NCI-H1417 treated with DMSO at 0.1 percent for 48 hours (cell line): ENCODE measurements at places on chromosomes 11 and 22.

DNA sequence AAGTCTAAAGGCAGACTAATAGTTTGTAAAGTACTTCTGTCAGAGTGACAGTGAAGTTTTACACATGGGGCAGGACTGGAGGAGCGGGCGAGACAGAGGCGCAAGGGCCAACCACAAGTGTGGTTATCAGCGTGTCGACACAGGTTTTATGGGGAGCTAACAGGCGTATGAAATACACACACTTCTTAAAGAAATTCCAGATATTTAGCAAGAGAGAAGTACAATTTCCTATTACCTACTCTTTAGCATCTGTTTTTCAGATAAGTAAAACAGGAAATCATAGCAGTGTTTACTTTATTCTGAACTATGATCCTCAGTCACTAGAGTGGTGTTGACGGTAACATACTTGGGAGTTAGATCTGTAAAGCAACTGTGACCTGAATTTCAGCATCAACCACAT, 22.5 kb downstream of the VSIG10L2 start:
- no peak for DNase-seq

DNA sequence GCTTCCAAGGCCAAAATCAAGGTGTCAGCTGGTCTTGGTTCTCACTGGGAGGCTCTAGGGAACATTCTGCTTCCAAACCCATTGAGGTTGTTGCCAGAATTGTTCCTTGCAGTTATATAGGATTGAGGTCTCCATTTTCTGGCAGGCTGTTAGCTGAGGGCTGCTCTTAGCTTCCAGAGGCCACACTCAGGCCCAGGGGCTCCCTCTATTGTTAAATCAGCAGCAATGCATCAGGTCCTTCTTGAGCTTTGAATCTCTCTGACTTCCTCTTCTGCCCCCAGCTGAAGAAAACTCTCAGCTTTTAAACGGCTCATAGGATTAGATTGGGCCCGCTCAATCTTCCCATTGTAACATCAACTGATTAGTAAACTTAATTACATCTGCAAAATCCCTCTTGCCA, 39.3 kb upstream of the BSX start:
- no peak for DNase-seq

GRCh38 chr22:43001271-43002201, 13.4 kb downstream of the PACSIN2 start:
- no peak for DNase-seq

- no peak for DNase-seq
Observed at GRCh38 chr11:113533425-113533698, 58.2 kb upstream of the DRD2 start.

- DNase-seq = no peak
Observed at GRCh38 chr11:131622193-131622592, 251.8 kb downstream of the NTM start.

- DNase-seq = no peak
Observed at GRCh38 chr11:123330948-123331347, 99.1 kb upstream of the GRAMD1B start.

DNA sequence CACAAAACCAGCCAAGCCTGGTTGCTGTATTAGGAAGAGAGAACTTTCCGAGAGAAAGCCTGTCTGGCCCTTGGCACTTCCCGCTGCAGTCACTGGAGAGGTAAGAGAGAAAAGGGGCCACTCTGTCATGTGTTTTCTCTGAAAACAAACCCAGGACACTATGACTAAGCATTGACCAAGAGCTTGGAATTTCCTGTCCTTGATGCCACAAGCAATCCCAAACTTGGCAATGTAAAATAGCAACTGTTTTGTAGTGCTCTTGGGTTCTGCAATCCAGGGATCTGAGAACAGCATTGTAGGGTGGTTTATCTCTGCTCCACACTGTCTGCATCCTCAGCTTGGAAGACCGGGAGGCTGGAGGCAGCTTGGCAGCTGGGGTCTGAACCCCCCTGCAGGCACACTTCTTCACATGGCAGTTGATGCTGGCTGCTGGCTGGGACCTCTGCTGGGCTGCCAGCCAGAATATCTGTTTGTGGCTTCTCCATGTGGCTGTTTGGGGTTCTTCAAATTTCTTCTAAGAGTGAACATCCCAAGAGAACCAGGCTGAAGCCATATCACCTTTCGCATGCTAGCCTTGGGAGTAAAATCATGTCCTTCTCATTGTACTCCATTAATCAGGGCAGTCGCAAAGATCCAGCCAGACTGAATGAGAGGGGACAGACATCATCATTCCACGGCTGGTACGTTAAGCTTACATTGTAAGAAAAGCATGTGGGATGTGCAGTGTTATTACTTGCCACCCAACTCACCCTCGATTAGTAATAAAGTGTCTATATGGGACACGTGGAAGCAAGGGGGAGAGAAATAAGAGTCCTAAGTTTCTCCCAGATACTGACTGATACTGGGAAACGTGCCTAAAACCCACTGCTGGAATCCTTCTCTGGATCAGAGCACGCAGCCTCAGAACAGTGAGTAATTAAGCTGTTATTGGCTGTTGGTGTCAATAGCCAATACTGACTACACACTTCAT, 537.4 kb upstream of the B3GAT1 start:
- DNase-seq = no peak

DNA sequence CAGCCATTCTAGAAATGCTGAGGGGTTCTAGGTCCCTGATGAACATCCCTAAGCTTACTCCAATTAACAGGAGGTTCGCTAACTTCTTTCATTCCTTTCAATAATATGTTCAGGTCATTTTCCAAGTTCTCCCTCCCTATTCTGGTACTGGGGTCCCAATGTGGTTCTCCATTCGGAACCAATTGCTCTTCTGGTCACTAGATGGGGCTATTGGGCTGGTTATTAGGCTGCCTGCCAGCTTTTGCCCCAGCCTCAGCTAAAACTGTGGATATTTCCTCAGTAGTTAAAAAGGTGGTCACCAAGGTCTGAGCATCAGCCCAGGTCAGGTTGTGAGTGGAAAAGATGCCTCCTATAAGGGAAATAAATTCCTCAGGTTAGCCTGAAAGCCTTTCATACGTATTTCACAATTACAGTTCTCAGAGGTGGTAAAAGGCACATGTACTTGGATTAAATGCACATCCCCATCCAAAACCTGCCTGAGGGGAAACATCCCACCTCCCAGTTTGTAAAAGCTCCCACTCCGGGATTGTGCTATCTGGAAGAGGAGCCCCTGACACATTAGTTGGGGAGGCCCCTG, 161.1 kb upstream of the CCDC179 start:
- no peak for DNase-seq

DNA sequence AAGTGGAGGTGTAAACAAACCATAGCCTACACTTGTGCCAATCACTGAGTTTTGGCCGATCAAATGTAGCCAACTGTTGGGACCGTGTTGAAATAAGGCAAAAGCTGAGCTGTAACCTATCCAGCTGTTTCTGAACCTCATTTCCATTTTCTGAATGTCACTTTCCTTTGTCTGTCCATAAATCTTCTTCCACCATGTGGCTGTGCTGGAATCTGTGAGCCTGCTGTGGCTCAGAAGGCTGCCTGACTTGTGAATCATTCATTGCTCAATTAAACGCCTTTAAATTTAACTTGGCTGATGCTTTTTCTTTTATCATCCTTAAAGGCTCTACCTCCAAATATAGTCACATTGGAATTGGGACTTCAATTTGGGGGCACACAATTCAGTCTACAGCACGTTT, 203.1 kb upstream of the MPPED2 start:
- DNase-seq = no peak

GRCh38 chr11:68370211-68371111, 58.1 kb downstream of the LRP5 start:
- no peak for DNase-seq

DNA sequence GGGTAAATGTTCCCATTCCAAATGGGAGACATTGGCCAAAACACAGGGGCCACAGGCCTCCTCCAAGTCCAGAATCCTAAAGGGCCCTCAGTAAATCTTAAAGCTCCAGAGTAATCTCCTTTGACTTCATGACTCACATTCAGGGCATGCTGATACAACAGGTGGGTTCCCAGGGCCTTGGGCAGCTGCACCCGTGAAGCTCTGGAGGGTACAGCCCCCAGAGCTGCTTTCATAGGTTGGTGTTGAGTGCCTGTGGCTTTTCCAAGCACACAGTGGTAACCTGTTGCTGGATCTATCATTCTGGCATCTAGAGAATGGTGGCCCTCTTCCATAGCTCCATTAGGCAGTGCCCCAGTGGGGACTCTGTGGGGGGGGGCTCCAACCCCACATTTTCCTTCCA, 54.0 kb downstream of the NELL1 start:
- no peak for DNase-seq

DNA sequence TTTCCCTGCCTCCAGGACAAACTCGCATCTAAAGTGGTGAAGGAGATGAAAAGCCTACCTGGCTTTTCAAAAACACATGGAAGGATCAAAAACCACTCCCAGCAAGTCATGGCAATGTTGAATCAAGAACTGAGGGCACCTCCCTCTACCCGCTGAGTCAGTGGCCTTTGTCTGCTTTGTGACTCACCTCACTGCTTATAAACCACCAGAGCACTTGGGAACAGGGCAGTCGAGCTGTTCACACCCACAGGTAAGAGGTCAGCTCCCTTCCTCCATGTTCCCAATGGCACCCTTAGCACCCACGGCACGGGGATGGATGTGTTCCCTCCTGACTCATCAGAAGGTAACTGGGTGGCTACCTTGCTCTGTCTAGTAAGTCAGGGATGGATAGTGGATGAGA, 21.7 kb downstream of the TENM4 start:
- no peak for DNase-seq

DNA sequence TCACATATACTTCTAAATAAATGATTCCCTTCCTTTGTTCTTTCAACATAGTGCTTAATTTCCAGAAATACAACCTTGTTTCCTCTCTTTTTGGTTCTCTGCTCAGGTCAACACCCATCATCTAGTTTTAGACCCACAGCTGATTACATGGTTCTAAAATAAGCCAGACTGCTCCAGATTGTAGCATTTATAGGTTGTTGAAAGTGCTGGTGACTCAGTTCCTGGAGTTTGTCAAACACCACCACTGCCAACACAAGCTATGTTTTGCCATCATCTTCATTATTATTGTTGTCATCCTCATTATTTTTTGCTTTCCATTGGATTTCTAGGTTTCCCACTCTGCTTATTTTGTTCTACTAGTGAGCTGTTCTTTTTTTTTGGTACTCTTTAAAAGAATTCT, 22.3 kb upstream of the MMP20 start:
- no peak for DNase-seq

- DNase-seq = no peak
Observed at GRCh38 chr22:24894998-24895397, 51.5 kb downstream of the LHFPL7 start.

GRCh38 chr22:50308986-50309600, 1.6 kb upstream of the PLXNB2 start:
- no peak for DNase-seq

DNA sequence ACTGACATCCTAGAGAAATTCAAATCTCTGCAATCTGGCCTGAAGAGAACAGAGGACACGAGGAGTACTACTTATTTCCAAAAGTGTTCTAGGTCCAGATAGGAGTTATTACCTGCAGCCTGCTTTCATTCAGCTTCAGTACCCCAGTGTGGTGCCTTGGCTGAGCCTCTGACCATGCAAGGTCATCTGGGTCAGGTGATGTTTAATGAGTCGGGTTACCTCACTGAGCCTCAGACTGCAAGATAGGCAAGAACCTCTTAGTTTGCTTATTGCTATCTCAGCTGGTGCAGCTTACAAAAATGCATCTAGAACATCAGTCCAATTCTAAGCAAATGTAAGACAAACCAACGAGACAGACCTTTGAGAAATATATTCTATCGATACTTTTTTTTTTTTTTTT, 9.5 kb upstream of the NF2 start:
- DNase-seq = no peak

- no peak for DNase-seq
Observed at GRCh38 chr22:20395907-20396287, 1.9 kb downstream of the ZNF74 start.

DNA sequence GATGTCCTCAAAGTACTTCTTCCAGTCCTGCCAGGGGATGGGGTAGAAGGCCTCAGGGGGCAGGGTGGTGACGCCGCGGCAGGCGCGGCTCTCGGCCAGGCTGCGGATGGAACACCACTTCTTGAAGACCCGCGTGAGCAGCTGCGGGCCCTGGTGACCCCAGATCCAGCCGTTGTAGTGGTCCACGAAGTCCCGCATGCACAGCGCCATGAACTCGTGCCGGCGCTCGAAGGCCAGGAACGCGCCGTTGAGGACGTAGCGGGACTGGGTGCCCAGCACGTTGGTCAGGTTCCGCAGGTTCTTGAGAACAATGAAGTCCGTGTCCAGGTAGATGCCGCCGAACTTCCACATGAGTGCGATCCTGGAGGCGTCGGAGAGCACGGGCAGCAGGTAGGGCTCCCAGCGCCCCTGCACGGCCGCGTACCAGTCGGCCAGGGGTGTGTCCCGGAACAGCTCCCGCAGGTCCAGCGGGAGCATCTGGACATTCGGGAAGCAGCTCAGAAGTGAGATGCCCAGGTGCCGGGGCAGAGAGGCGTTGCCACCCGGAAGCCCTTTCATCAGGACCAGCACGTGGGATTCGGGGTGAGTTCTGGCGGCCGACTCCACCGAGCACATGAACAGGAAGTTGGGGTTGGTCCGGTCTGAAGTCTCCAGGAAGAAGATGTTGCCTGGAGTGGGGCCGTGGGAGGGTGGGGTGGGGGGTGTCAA, 27.5 kb downstream of the A4GALT start:
- no peak for DNase-seq

- DNase-seq = no peak
Observed at GRCh38 chr11:93038521-93038920, 69.1 kb downstream of the MTNR1B start.

- no peak for DNase-seq
Observed at GRCh38 chr11:120882175-120882574, 141.7 kb upstream of the TBCEL start.

DNA sequence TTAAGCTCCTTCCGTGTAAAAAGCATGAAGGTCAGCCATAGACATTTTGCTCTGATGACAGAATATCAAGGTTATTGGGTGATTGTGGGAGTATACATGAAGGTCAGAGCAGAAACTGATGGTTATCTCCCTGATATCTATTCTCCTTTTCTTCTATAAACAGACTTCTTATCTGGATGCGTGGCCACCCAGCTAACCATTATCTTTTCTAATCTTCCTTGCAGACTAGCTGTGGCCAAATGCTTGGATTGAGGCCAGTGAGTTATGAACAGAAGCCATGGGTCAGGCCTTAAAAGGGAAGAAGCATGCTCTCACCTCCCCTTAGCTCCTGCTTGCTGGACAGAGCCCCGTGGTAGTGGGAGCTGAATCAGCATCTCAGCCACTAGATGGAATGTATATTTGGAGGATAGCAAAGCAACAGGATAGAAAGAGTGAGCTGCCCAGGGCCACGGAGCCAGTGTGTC, 31.3 kb upstream of the LRRC55 start:
- DNase-seq = no peak

DNA sequence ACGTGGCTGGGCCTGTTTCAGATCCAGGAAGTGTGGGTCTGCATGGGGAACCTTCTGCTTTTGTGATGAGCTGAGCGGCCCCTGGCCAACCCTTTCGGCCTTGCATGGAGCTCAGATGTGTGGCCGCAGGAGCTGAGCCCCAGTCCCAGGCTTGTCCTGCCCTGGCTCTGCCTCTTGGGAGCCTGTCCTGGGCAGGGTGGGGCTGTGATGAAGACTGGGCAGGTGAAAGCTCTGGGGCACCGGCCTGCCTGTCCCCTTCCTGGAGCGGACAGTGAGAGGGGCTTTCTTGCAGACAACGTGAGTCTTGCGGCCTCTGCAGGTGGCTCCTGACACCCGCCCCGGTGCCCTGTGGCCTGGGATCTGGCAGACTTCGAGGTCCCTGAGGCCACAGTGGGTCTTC, 1296.6 kb downstream of the BRD1 start:
- no peak for DNase-seq

- DNase-seq = no peak
Observed at GRCh38 chr22:46104170-46104880, 46.0 kb upstream of the PPARA start.
